Stimulated activated CD4-positive, alpha-beta T cell treated with anti-CD3 and anti-CD28 coated beads, Interleukin-1b, Interleukin-23, amount 100 ng/mL, for 48 hours (primary cell): ENCODE measurements at places on chromosomes 2 and 18.

DNA sequence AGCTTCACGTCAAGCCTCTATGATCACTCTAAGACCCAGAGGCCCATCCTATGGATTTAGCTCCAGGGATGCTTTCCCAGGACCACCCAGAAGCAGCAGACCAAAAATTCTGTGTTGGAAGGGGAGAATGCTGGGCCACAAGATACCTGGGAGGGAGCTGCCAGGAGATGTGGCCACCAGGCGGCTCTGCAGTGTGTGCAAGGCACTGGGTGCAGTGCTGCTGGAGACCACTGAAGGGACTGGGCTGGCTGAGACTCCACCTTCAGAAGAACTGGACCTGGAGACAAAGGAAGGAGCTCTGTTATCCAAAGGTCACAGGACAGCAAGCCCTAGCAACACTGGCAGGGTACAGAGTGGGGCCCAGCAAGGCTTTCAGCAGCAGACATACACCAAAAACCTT lies 34.0 kb downstream of the KANSL3 start:
- no peak for DNase-seq

GRCh38 chr18:67726882-67727281 lies 210.4 kb upstream of the DSEL start:
- DNase-seq = no peak

GRCh38 chr18:52615943-52616342 lies 275.9 kb downstream of the DCC start:
- no peak for DNase-seq

GRCh38 chr2:106108351-106108750 lies 85.8 kb downstream of the UXS1 start:
- no peak for DNase-seq

GRCh38 chr2:33321236-33321771 lies 155.1 kb upstream of the RASGRP3 start:
- peak; percentile 46 for DNase-seq

DNA sequence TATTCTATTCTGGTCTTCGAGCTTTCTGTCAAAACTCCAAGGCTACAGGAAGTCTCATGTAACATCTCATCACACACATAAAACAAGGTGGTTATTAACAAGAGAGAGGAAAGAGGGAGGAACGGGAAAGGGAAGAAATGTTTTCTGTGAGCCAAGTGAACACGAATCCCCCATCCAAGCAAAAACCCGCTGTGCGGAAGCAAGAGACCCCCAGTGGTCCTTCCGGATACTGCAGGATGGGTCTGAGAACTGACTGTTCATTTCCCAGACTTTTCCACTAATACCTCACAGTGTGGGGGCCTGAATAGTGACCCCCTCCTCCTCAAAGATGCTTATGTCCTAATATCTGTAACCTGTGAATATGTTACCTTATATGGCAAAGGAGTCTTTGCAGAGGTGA lies 19.0 kb upstream of the DIPK1C start:
- no peak for DNase-seq

DNA sequence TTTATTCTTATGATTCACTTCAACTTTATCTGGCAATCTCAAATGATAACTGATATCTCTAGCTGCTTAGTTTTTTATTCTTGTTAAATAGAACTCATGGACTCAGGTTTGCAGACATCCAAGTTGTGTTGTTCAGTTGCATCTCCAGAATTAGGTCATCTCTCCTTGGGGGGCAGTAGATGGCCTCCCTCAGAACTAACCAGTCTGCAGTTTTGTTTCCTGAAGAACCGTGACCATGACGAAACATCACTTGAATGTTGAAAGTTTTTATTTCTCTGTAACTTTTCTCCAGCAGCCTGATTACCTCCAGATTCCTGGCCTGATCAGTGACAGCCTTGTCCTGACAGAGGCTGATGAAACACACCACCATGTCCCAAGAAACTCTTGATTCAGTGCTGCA lies 321.5 kb downstream of the GALNT13 start:
- no peak for DNase-seq

- DNase-seq = no peak
These were observed 128.2 kb upstream of the TMEM200C start for GRCh38 chr18:6023551-6023950.

GRCh38 chr2:105078906-105079495 lies 41.1 kb downstream of the MRPS9 start:
- DNase-seq = no peak

- DNase-seq = no peak
These were observed 54.0 kb upstream of the ITPRID2 start for GRCh38 chr2:181837563-181837962.

GRCh38 chr2:46555646-46556234 lies 76.4 kb downstream of the TMEM247 start:
- DNase-seq = no peak

DNA sequence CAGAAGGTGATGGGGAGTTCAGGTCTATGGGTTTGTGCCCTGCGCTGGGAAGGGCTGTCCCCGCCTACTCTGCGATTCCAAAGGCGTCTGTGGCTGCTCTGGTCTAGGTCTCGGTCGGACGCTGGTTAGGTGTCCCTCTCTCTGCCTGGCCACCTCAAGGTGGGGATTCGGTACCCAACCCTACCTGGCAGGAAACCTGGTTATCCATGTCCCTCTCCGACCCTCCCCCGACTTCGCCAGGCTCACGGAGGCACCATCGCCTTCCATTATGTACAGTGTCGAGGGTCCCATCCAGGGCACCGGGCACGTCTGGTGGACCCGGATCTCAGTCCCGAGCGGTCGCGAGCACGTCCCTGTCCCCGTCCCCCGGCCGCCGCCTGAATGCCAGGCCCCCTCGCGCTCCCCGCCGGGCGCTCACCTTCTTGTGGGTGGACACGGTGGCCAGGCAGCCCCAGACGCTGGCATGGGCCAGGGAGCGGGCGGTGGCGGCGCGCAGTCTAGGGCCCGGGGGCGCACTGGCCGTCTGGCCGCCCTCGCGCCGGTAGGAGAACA lies 628 bp downstream of the CREG2 start:
- no peak for DNase-seq

GRCh38 chr2:208798698-208799097 lies 392.1 kb downstream of the PTH2R start:
- no peak for DNase-seq

DNA sequence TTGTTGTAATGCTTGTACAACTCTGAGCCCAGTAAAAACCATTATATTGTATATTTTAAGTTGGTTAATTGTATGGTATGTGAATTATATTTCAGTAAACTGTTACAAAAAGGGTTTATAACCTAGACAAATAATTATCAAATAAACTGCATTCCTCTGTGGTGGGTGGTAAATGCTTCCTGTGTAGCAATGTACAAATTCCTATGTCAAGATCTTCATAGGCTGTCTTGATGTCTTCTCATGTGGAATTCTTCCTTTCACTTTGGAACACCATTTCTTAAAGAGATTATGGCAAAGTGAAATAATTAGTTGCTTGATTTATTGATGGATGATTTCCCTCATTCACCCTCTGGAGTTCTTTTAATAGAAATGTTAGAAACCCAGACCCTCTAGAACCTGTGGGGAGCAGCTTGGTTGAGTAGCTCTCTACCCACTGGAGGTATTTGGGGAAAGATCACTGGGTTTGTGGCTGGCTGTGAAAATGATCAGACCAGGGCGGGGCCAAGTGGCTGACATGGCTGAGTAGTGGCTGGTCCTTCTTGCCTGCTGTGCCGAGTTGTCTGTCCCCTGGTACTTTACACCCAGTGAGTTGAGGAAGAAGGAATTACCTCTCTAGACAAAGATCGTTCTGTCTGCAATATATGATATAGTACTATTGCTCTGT lies 22.4 kb upstream of the MGAT5 start:
- DNase-seq = no peak

GRCh38 chr2:21757805-21758430 lies 634.1 kb downstream of the TDRD15 start:
- DNase-seq = no peak

- no peak for DNase-seq
These were observed 128.1 kb upstream of the MSTN start for GRCh38 chr2:190190507-190191162.

GRCh38 chr2:201654616-201655384 lies 11.5 kb upstream of the TMEM237 start:
- DNase-seq = no peak

GRCh38 chr2:11697103-11697871 lies 27.3 kb upstream of the NTSR2 start:
- DNase-seq = no peak
